Mesangial cell (primary cell): ENCODE measurements at places on chromosomes 4 and X. TPM values are rescaled to one million over a fixed set of nuclear protein-coding genes. Genes with fewer than 3 reads are reported as not detected.

The GALNTL6 gene
- 0.25 and 0.33 TPM in 2 replicates for total RNA-seq

The EIF1AX gene
- 16.9 and 29.2 TPM in 2 replicates for total RNA-seq

The AKAP14 gene
- not detected in 2 replicates for total RNA-seq

The MSX1 gene
- total RNA-seq: 0.16 TPM in 1 of 2 replicates, not detected in the other

The CLNK gene
- not detected in 2 replicates for total RNA-seq

The F11 gene
- not detected in 2 replicates for total RNA-seq

The SSX2B gene
- not detected in 2 replicates for total RNA-seq
